ENCODE measurements at places on chromosomes 3 and 15. TPM values are rescaled to one million over a fixed set of nuclear protein-coding genes. Genes with fewer than 3 reads are reported as not detected.

GRCh38 chr3:105529456-105529855 lies 162.7 kb downstream of the ALCAM start:
- H3K36me3 ChIP-seq = peaks cover 5% of the 10 kb centered on the region
- no peaks in the 10 kb centered on the region for H3K4me1 ChIP-seq
- DNase-seq = no peak
- H3K4me3 ChIP-seq = no peak overlapping the region
- H3K27ac ChIP-seq = no peak overlapping the region

GRCh38 chr3:157921811-157922210 lies 184.4 kb downstream of the SHOX2 start:
- no peaks in the 10 kb centered on the region for H3K4me1 ChIP-seq
- no peaks in the 10 kb centered on the region for H3K27me3 ChIP-seq
- H3K27ac ChIP-seq = no peak overlapping the region
- DNase-seq = no peak
- no peak overlapping the region for H3K4me3 ChIP-seq
- H3K36me3 ChIP-seq = no peaks in the 10 kb centered on the region

DNA sequence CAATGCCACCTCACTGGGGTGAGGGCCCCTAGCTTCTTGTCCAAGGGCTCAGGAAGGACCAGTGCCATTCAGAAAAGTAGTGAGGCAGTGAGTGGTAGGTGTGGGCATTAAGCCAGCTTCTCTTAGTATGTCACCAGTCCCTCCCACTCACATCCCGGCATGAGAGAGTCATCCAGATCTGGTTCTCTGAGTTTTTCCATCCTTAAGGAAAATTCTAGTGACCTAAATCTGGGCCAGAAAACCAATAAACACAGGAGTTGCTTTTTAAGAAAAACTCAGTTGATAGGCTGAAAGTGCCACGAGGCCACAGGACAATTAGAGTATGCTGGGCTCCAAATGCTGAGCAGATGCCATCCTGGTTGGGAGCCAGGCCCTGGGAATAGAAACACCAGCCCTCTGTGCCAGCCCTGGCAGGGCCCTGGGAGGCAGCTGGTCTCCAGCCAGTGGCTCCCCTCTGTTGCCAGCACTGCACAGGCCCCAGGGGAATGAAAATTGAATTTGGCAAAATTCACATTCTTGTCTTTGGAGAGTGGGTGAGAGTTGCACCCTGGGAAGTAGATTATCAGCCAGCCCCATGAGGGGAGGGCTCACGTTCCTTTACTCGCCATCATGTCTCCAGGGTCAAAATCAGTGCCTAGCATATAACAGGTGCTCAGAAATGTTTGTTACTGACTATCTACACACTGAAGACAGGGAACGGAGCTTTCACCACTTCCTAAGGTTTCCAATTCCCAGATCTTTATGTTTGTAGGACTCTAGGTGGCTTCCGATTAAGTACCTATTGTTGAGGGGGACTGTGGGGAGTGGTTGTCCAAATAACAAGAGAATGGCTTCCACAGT lies 52.8 kb downstream of the FAM43A start:
- H3K27me3 ChIP-seq = no peaks in the 10 kb centered on the region
- H3K4me1 ChIP-seq = peaks cover 21% of the 10 kb centered on the region
- H3K4me3 ChIP-seq = no peak overlapping the region
- DNase-seq = peak; percentile 37
- H3K27ac ChIP-seq = no peak overlapping the region

DNA sequence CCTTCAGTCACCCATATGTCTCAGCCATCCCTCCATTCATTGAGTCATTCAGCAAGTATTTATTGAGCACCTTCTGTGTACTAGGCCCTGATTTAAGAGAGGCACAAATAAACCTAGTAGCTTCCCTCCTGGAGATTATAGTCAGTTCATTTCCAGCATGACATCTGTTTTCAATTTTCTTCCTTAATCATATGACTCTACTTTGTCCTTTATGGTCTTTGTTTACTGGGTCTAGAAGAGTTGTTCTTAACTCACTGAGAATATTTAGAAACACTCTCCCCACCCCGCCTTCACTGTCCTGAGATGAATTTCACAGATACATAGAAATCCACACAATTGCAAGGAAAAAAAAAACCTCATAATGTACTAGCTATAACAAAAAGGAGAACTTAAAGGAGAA lies 44.8 kb upstream of the ADAMTS9 start:
- H3K27me3 ChIP-seq = no peaks in the 10 kb centered on the region
- DNase-seq = no peak
- H3K27ac ChIP-seq = no peak overlapping the region
- H3K36me3 ChIP-seq = no peaks in the 10 kb centered on the region
- no peaks in the 10 kb centered on the region for H3K4me1 ChIP-seq
- no peak overlapping the region for H3K4me3 ChIP-seq

GRCh38 chr3:147509448-147509847 lies 100.3 kb downstream of the ZIC1 start:
- H3K27me3 ChIP-seq = no peaks in the 10 kb centered on the region
- H3K4me3 ChIP-seq = no peak overlapping the region
- no peaks in the 10 kb centered on the region for H3K36me3 ChIP-seq
- no peaks in the 10 kb centered on the region for H3K4me1 ChIP-seq

DNA sequence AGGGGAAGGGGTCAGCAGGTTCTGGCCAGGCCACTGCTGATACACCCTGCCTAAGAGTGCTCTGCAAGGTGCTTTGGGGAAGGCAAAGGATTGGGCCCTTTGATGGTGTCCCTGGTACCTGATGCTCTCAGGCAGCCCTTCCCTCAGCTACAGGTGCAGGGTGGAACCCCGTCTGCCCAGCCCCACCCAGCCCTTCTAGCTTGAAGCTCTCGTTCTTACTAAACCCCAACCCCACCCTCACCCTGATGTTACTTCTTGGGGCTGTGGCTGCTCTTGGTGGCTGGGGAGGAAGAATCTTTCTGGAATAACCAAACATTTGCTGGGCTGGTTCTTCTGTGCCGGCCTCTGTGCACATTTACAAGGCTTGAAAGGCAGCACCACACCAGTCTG lies 6.4 kb downstream of the GNAI2 start:
- peaks cover 15% of the 10 kb centered on the region for H3K36me3 ChIP-seq
- H3K27me3 ChIP-seq = no peaks in the 10 kb centered on the region
- H3K27ac ChIP-seq = peak overlapping the region; percentile 92
- peak overlapping the region; percentile 4 for H3K4me3 ChIP-seq
- no peak for DNase-seq

- DNase-seq = no peak
- peak overlapping the region; percentile 62 for H3K4me3 ChIP-seq
- H3K4me1 ChIP-seq = peaks cover 4% of the 10 kb centered on the region
- H3K27ac ChIP-seq = no peak overlapping the region
These were observed 110.8 kb upstream of the ATP11B start for GRCh38 chr3:182682263-182683241.

DNA sequence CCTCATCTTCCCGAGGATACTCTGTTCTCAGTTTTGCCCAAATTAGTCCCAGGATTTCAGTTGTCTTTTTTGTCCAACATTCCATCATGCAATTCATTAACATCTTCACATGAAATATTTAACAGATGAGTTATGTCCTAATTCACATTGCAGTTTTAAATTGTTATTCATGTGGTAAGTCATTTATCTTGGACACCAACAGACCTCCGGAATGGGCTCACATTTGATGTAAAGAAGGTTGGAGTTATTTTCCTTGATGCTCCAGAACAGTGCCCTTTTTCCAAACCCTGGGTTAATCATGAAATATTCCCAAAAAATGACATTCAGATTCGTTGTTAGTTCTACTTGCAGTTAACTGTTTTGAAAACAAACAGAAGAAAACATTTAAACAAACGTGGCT lies 32.8 kb upstream of the LRTM1 start:
- H3K27ac ChIP-seq = no peak overlapping the region
- H3K27me3 ChIP-seq = no peaks in the 10 kb centered on the region
- H3K36me3 ChIP-seq = no peaks in the 10 kb centered on the region
- H3K4me3 ChIP-seq = no peak overlapping the region
- H3K4me1 ChIP-seq = no peaks in the 10 kb centered on the region

- H3K36me3 ChIP-seq = no peaks in the 10 kb centered on the region
- no peak overlapping the region for H3K27ac ChIP-seq
- no peaks in the 10 kb centered on the region for H3K27me3 ChIP-seq
- DNase-seq = no peak
- H3K4me1 ChIP-seq = no peaks in the 10 kb centered on the region
- H3K4me3 ChIP-seq = no peak overlapping the region
These were observed 357.3 kb downstream of the ZBTB20 start for GRCh38 chr3:114789803-114790202.

- no peak overlapping the region for H3K4me3 ChIP-seq
- no peak for DNase-seq
- H3K4me1 ChIP-seq = no peaks in the 10 kb centered on the region
- H3K27me3 ChIP-seq = no peaks in the 10 kb centered on the region
- H3K27ac ChIP-seq = no peak overlapping the region
These were observed 318.7 kb upstream of the STT3B start for GRCh38 chr3:31213869-31214486.

GRCh38 chr3:194082743-194083636 lies 53.0 kb upstream of the HES1 start:
- DNase-seq = no peak
- H3K36me3 ChIP-seq = no peaks in the 10 kb centered on the region
- no peaks in the 10 kb centered on the region for H3K27me3 ChIP-seq
- no peak overlapping the region for H3K27ac ChIP-seq
- peaks cover 15% of the 10 kb centered on the region for H3K4me1 ChIP-seq

GRCh38 chr3:80472459-80472858 lies 704.7 kb upstream of the ROBO1 start:
- no peak for DNase-seq
- no peak overlapping the region for H3K4me3 ChIP-seq

DNA sequence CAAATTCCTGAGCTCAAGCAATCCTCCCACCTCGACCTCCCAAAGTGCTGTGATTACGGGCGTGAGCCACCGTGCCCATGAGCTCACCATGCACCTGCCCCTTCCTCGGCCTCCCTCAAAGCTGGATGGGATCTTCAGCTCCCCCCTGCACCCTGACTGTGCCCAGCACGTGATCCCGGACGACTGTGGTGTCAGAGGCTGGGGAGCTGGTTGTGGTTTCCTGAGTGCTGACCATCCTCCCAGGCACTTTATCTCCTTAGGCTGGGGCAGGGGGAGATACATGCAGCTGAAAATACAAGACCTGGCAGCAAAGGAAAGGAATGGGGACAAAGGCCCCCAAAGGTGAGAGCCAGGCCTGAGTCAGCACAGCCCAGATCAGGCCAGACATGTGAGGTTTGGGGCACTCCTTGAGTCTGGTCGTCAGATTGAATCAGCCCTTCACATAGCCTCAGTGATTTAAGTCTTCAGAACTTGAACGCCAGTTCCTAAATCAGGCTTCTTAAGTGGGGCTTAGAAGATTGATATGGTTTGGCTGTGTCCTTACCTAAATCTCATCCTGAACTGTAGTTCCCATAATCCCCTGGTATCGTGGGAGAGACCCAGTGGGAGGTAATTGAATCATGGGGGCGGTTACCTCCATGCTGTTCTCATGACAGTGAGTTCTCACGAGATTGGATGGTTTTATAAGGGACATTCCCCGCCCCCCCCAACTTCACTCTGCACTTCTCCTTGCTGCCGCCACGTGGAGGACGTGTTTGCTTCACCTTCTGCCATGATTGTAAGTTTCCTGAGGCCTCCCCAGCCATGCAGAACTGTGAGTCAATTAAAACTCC lies 35.8 kb downstream of the PRKCD start:
- no peaks in the 10 kb centered on the region for H3K27me3 ChIP-seq
- no peak overlapping the region for H3K4me3 ChIP-seq
- peaks cover 5% of the 10 kb centered on the region for H3K36me3 ChIP-seq
- DNase-seq = no peak
- peaks cover 3% of the 10 kb centered on the region for H3K4me1 ChIP-seq

The RARB gene
- 52.7 TPM for total RNA-seq

The RBMS3 gene
- total RNA-seq = 65.8 TPM

The CDHR4 gene
- not detected for total RNA-seq
